ENCODE measurements at places on chromosomes 13 and 19.

GRCh38 chr13:97306645-97307044 is 84.5 kb downstream of the MBNL2 start:
- DNase-seq, result no peak

GRCh38 chr19:30144242-30144758 is 202.3 kb downstream of the URI1 start:
- DNase-seq, result no peak

DNA sequence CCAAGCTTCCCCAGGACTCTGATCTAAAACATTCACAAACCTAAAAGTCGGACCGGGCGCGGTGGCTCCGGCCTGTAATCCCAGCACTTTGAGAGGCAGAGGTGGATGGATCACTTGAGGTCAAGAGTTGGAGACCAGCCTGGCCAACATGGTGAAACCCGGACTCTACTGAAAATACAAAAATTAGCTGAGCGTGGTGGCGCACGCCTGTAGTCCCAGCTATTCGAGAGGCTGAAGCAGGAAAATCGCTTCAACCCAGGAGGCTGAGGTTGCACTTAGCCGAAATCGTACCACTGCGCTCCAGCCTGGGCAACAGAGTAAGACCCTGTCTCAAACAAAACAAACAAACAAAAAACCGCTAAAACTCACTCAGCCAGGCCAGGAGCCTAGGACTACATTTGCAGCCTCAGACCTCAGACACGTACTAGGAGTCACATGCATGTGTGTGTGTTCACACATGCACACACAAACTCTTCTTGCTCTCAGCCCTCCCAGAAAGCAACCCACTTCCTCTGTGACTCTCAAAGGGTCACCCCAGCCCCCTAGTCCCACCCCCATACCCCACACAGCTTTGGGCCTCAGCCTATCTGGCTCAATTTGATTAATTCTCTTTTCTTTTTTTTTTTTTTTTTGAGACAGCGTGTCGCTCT is 704 bp upstream of the NOTCH3 start:
- DNase-seq, result no peak

DNA sequence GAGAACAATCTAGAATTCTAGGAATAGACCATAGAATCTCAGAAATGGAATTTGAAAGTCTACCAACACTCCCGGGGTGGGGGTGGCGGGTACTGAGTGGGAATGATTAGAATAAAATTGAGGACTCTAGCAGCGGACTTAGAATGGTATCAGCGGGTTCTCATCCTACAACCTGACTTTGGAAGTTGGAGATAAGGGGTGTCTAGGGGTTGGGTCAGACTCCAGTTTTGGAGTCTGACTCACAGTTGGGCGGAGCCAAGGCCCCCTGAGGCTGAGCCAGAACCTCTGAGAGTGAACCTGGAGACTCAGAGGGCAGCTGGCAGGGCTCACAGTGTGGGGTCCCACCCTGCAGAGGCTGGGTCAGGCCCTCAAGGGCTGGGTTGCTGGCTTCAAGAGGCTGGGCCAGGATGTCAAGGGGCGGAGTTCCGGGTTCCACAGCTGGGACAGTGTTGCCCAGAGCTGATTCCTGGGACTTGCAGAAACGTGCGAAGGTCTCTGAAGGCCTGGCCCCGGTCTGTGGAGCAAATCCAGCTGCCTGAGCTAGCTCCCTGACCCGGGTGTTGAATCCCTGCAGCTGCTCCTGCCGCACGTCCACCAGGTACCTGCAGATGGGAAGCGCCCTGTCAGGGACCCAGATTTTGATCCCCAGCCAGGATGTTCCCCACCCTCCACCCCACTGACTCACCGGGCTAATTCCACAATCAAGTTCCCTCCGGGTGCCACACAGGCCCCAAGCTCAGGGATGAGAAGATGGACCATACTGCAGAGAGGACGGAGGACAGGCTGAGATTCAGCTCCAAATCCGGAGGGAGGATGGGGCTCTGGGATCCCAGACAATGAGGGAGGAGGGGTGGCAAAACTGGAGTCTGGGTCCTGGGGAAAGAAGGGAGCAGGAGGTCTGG is 1.6 kb upstream of the TNNI3 start:
- DNase-seq, result no peak

DNA sequence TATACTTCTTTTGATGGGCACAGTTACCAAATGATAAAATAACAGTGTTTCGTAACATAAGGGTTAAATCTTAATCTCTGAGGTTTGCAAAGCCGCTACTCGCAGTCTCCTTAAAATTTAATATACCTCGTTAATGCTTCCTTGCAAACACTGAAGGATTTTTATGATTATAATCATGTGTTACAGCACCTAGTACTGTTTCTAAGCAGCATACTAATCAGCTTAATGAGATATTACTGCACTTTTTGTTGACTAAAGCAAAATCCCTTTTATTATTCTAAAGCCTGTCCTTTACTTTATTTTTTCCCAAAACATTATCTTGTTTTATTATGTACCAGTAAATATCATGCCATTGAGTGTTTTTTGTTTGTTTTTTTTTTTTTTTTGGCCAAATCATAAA is 70.5 kb downstream of the ZNF536 start:
- no peak for DNase-seq

DNA sequence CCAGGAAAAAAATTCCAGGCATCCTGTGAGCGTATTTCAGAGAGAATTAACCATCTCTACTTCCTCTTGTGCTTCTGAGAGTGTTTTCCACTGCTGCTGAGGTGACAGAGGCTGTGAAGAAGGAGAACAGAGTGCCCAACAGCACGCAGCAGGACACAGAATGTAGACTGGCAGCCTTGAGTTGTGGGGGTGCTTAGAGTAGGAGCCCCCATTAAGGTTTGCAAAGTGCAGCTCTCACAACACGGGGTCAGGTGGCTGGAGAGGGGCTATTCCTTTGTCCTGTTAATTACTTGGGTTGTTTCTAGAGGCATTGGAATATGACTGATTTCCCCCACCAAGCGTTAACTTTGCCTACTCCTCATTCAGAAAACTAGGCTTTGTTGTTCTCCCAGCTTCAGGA is 370.6 kb downstream of the TSHZ3 start:
- no peak for DNase-seq

DNA sequence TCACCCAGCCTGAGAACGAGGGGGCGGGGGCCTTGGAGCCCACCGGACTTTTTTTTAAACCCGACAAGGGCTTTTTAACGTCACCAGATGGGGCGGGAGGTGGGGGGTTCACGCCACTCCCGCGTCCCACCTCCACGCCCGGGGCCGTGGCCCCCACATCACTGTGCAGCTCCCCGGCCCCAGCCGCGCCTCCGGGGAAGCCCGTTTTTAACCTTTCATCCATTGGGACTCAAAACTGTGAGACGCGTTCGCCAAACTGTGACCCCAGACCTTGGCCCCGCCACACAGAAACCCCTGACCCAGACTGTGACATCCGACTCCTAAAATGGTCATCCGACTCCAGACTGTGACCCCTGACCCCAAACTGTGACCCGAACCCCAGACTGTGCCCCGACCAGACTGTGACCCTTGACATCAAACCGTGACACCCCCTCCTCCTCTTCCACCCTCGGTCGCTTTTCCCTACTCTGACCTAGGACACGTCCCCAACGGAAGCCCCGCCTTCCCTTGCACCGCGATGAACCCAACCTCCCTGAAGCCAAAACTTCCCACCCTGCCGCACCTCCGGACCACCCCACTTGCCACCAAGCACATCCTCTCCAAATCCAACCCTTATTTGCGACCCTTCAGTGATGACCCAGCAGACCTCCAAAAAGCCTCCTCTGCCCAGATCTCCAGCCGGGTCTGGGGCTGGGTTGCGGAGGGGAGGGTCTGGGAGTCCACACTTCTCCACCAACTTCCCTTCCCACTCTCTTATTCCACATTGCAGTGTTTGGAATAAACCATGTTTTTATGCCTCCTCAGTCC is 1.5 kb upstream of the GRWD1 start:
- DNase-seq, result no peak

DNA sequence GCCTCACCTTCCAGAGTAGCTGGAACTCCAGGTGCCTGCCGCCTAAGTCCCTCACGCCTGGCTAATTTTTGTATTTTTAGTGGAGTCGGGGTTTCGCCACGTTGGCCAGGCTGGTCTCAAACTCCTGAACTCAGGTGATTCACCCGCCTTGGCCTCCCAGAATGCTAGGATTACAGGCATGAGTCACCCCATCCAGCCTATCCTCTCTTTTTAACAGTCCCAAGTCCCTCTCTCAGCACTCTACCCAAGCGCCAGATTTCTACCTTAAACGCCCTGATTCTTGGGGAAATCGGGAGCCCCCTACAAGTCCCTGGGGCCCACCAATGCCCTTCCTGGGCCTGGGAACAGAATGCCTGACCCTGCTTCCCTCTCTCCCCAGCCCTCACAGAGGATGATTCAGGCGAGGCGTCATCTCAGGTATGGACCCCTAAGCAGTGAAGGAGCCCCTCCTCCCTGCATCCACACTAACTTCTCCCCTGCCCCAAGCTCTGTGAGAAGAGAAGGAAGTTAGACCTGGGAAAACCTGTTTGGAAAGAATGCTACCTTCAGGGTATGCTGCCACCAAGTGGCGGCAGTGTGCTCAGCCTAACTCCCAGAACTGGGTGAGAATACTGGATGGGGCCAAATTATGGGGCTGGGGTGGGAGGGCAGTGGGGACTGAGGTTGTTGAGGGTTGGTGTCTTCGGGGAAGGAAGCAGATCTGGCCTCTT is 20.8 kb upstream of the EBI3 start:
- peak; percentile 41 for DNase-seq

DNA sequence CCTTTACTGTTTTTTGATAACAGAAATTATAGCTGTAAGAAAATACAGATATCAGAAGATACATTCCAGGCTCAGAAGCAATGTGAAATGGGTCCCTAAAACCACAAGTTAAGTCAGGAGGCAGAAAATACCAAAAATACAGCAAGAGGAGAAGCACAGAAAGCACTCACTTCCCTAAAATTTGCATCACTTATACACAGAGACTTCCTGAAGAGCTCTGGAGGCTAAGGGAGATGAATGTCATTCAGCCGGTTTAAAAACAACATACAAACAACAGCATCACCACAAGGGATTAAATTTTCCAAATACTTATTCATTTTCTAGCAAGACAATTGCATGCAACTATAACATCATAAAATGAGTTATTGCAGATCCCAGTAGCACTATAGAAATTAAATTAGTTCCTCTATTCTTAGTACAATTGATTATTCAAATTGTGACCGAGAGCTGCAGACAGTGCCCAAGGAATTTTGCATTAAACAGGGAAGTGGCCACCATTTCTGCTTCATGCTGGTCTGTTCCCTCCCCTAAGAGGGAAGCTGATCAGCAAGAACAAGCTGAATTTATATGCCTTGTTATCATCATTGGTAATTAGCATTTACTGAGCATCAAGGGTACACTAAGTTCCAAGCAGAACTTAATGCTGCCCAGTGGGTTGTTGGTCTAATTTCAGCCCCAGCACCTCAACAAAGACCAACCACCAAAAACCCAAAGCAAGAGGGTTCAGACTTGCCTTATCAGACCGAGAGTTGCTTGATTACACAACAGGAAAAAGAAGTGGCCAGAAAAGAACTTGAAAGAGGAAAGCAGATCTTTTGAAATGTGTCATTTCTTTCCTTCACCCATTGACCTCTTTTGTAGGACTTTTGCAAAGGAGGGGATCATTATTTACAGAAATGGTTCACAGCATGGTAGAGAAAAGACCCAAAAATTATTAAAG is 140.7 kb downstream of the KCTD12 start:
- DNase-seq, result no peak

GRCh38 chr19:51469162-51469561 is 9.2 kb upstream of the CEACAM18 start:
- DNase-seq, result no peak

DNA sequence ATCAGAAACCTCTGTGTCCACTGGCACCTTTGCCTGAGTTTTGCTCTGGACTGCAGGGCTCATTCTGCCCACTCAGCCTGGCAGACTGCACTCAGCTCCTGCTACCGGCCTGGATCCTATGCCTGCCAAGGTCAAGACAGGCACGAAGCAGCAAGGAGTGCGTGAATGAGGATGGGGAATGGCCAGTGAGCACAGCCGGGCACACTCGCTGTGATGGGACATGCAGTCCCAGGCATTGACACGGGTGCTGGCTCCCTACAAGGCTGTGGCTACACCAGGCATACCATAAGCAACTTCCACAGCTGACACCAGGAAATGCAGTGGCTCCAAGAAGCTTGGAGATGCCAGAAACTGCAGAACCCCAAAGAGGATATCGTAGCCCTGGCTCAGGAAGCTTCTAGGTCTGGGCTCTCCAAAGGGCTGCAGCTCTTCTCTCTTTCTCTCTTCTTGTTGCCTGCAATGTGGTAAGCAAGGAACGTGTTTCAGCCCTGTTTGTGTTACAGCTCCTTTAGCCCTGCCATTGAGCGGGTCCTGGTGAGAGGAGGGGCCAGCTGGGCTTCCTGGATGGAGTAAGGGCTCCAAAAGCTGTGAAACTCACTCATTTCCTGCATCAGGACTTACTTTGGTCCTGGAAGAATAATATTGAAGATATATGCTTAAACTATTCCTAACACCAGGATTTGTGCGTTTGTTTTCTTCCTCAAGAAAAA is 832.6 kb upstream of the SLITRK5 start:
- no peak for DNase-seq

- no peak for DNase-seq
These were observed 595.5 kb upstream of the KLHL1 start for GRCh38 chr13:70703755-70704154.

GRCh38 chr13:19864746-19865309 is 1.4 kb upstream of the ZMYM5 start:
- peak; percentile 82 for DNase-seq

DNA sequence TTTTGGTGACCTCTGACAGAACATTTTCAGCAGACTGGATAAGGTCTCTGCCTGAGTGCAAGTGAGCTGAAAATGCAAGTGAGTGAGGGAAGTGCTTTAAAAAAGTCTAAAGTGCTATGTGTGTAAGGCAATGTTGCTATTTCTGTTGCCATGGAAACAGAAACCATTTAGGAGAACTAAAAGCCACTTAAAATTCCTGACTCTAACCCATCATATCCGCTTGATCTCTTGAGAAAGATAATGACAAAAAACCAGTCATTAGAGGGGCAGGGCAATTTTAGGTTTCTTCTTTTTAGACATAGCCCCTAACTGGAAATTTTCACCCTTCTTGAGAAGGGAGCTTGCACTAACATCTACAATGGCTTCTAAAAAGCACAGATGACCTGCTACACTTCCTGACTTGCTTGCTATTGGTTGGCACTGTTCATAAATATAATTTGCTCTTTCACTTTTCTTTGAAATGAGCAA is at the start of gene CYSLTR2:
Gene CYSLTR2, plus strand, starts transcription at position 458 of the 468 bp plus-strand sequence. CDS start 52,889 bp downstream, outside the sequence.
- peak; percentile 32 for DNase-seq

DNA sequence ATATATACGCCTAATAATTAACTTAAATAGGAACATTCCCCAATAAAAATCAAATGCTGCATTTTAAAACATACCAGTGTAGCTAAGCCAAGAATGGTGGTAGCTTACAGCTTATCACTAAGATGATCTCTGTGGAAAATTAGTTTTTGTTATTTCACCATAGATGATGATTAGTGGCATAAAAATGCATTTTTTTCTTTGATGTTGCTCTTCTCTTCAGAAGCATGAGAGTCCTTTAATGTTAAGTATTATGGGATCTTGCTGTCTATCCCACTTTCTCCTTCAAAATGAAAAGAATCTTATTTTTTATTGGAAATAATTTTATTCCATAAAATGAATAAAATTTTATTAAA is 731.0 kb downstream of the SLITRK1 start:
- no peak for DNase-seq

- DNase-seq, result no peak
These were observed 4.2 kb downstream of the CEACAM19 start for GRCh38 chr19:44675521-44675920.

- no peak for DNase-seq
These were observed 2.3 kb upstream of the TPM4 start for GRCh38 chr19:16073988-16074387.

- DNase-seq, result no peak
These were observed 268.7 kb downstream of the SHISA2 start for GRCh38 chr13:25783076-25783475.
